ENCODE measurements at places on chromosomes 6 and 20.

DNA sequence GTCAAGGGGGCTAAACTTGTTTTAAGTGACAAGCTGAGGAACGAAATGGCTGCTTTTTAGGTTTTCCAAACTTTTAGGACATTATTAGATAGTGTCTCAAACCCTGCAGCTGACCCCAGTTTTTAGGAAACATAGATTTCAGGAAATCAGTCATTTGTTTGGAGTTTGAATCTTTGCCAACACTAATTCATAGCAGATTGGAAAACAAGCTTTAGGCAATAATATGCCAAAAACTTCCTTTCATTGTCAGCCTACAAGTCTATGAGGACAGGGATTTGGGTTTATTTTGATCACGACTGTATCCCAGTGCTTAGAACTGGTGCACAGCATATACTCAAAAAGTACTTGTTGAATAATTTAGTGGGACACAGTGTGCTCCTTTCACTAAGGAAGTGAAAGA is 123.2 kb downstream of the TINAG start:
- no peak for DNase-seq

DNA sequence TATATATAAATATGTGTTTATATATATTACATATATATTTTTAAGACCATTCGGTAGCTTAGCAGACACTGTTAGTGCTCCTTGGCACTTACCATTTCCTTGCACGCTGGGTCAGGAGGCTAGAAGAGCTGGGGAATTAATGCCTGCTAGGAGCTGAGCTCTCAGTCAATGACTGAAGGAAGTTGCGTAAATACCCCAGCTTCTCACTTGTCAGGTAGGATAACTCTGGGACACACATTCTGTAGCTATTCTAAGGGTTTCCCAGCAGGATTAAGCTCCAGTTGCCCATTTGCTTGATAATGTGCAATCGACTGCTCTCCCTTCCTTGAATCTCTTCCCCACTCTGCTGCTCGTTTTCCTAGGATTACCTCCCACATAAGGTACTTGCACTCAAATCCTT is 15.7 kb upstream of the DNAAF9 start:
- no peak for DNase-seq

- no peak for DNase-seq
Measured at GRCh38 chr20:57657535-57658446, 37.6 kb upstream of the ZBP1 start.

DNA sequence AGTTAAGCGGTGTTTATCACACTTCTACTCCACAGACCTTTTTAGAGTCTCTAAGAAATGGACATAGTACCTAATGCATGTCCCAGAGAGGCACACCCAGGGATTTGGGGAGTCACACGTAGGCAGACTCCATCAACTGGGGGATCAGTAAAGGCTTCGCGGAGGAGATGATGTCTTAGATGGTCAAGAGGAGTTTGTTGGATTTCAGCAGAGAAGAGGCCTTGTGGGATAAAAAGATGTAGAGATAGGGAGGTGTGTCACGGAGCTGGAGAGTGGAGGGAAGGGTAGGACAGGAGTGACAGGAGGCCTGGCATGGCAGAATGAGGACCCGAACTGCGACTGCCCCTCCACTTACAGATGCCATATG is 9.1 kb downstream of the DYNLRB1 start:
- DNase-seq: no peak

DNA sequence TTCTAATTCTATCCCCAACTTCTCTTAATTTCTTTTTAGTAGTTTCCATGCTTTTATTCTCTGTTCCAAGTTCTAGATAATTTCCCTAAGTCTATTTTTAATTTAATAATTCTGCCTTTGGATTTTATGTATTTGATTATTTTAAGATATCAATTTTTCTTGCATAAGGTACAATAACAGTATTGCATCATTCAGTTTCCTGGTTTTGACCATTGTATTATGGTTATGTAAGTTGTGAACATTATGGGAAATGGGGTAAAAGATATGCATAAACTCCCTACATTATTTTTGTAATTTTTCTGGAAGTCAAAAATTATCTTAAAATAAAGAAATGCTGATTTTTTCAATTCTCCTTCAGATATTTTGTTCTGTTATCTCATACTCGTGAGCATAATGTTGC is 21.1 kb upstream of the CENPW start:
- no peak for DNase-seq

- DNase-seq: no peak
Measured at GRCh38 chr6:33585403-33586107, 5.5 kb upstream of the BAK1 start.

- DNase-seq: no peak
Measured at GRCh38 chr6:113529196-113529595, 327.9 kb upstream of the MARCKS start.

GRCh38 chr20:63177134-63177784 is 38.7 kb downstream of the YTHDF1 start:
- no peak for DNase-seq

GRCh38 chr6:63149730-63150129 is 61.5 kb upstream of the FKBP1C start:
- DNase-seq: no peak

GRCh38 chr6:3759646-3760232 is 8.2 kb upstream of the PXDC1 start:
- no peak for DNase-seq

GRCh38 chr20:20063941-20064702 is 11.8 kb downstream of the CFAP61 start:
- no peak for DNase-seq

- no peak for DNase-seq
Measured at GRCh38 chr6:71011871-71012371, 55.1 kb upstream of the B3GAT2 start.

GRCh38 chr6:18343741-18344140 is 43.4 kb upstream of the RNF144B start:
- DNase-seq: no peak

GRCh38 chr6:137896647-137897046 is 29.6 kb downstream of the TNFAIP3 start:
- no peak for DNase-seq

DNA sequence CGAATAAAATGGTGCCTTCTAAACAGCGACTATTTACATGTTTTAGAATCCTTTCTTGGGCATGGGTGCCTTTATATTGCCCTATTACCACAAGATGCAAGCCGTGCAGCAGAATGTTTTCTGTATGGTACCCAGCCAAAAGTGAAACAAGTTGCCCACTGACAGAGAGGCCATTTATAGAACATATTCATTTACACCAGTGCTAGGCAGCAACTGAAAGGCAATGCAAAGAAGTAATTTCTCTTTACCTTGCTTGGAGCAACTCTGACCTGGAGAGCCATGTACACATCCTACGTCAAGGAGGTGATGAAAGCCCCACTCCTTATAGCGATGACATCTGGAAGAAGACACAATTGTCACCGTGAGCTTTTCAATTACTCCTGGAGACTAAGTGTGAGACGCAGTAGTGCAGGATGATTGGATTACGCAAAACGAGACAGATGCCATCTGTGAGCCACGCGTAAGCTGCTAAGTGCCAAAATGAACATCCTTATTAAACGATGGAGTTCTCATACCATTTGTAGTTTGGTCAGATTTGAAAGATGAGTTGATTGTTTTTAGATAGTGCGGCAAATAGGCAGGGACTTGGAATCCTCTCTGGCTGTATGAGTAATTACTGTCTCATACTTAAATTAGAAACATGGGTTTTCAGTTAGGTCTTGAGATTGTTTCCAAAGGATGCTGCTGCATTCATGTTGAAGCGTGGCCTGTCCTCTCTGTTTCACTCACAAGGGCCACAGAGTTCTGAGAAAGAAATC is at the start of gene TMEM244:
Gene TMEM244 (minus strand): TSS at position 408 of the 758 bp plus-strand sequence. CDS start 127 bp downstream, at position 281.
- DNase-seq: no peak

GRCh38 chr6:49913636-49914375 is 47.5 kb upstream of the CRISP1 start:
- DNase-seq: no peak

DNA sequence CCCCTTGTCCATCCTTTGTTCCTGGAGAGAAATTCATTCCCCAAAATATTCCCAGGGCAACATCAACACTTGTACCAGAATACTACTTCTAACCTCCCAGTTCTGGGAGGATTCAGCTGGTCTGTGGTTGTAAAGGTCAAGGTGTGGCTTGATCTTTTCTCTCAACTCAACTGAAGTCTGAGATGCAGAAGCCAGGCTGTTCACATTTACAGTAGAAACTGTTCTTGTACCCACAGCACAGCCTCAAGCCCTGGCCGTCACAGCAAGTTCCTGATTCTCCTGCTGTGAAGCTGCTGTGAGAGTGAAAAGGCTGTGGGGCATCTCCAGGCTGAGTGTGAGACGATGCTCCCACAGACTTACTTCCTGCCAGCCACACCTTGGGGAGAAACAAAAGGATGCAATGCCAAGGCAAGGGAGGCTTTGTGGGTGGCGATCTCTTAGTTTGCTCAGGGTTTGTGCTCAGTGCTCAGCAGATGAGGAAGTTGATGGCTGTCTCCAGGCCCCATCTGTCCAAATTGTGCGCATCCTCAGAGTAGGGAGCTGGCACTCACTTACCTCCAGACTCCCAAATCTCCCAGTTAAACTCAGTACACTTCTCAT is 143.9 kb upstream of the FOXA2 start:
- DNase-seq: no peak

Data from cortex of kidney (tissue), 1 donor.